ENCODE measurements at places on chromosomes 12 and 14. TPM values are rescaled to one million over a fixed set of nuclear protein-coding genes. Genes with fewer than 3 reads are reported as not detected.

The KRT6C gene
- total RNA-seq, result not detected

The SMIM41 gene
- 12.4 TPM for total RNA-seq

GRCh38 chr14:30885840-30886740, 11.7 kb downstream of the COCH start:
- DNase-seq, result no peak

The CIDEB gene
- 17.3 TPM for total RNA-seq

- no peak for DNase-seq
Measured at GRCh38 chr12:22700106-22700505, 75.1 kb downstream of the ETNK1 start.

The ZC2HC1C gene
- total RNA-seq, result 2.5 TPM

DNA sequence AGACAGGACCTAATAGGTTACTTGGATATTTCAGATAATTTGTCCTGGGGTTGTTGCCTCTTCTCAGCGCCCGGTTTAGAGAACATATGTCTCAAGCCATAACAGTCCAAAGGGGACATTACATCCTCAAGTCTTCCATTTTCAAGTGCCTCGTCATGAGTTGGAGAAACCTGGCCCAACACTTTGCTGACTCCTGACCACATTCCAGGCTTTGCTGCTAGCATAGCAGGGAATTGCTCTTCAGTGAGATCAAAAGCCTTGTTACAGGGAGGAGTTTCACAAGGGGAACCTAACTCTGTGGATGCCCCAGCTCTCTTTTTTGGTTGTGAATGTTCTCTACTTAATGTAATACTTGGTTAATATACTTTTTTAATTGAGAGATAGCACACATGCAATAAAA, 8.2 kb upstream of the MMP19 start:
- no peak for DNase-seq

DNA sequence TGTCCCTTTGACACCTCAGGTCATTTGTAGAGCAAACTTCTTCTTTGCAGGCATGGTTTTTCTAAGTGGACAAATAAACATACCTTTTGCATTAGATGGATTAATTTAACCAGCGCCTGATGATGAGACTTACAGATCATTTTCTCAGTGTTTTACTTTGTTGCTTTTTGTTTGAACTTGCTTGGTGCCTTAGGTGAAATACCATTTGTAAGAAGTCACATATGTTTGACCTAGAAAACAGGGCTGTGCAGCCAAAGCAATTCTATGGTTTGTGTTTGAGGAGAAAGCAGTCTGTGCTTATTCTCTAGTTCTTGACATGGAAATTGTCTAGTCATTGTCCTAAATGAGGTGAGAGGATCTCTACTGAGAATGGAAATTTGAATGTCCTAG, 111.1 kb downstream of the DIP2B start:
- no peak for DNase-seq

- no peak for DNase-seq
Measured at GRCh38 chr12:34097213-34097612, 74.9 kb downstream of the ALG10 start.

The PSMB5 gene
- total RNA-seq, result 70.1 TPM

DNA sequence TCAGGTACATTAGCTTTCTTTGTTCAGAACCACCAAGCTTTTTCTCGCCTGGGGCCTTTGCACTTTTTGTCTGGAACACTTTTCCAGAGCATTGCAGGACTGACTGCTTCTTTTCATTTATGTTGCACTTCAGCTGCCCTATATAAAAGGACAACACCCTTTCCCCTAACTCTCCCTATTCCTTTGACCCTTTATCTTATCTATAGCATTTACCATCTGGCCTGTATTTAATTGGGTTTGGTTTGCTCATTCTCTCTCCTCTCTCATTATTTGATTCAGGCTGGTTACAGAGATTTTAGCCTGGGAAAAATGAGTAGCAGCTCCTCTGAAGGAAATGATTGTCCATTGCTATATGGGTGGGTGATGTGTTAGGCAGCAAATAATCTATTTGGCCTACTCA, 165.4 kb downstream of the KICS2 start:
- DNase-seq, result no peak

The KRT82 gene
- not detected for total RNA-seq

- no peak for DNase-seq
Measured at GRCh38 chr14:48814562-48814961, 771.6 kb downstream of the RPS29 start.

DNA sequence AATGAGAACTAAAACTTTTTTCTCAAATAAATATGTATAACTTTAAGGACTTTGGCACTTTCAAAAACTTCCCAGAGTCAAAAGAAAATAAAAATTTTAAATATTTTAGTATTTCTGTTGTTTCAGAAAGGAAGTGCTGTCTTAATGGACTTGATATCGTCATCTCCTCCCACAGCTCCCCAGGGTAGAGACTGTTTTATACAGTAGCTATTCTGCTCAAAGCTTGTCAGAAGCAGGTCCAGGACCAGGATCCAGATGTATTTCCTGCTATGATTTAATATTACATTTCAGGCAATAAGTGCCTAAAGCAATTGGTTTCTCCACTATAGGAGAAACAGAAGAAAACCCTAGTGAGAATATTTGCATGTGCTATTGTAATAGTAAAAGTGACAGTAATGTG, 218.5 kb upstream of the G2E3 start:
- DNase-seq, result no peak

DNA sequence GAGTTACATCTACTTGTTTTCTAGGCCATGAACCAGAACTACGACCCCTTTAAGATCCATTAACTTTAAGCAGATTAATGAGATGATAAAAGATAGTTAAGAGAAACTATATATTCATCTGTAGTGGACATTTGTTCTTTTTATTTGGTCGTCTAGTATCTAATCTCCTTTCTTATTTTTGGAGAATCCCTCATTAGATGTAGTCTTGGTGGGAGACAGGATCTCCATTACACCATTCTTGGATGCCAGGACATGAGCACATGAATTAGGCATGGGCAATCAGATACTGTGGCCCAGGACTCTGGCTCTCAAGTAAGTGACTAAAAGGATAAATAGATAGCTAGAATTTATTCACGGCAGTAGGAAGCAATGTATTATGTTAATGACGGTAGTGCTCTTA, 245.0 kb downstream of the ATP23 start:
- DNase-seq, result no peak

GRCh38 chr14:50312734-50313054, 570 bp downstream of the DMAC2L start:
- DNase-seq, result no peak

GRCh38 chr14:59483363-59483762, 845 bp downstream of the L3HYPDH start:
- no peak for DNase-seq

The RPS6KA5 gene
- total RNA-seq, result 30.4 TPM

The KERA gene
- total RNA-seq, result 0.18 TPM

The ISCA2 gene
- 19.3 TPM for total RNA-seq

DNA sequence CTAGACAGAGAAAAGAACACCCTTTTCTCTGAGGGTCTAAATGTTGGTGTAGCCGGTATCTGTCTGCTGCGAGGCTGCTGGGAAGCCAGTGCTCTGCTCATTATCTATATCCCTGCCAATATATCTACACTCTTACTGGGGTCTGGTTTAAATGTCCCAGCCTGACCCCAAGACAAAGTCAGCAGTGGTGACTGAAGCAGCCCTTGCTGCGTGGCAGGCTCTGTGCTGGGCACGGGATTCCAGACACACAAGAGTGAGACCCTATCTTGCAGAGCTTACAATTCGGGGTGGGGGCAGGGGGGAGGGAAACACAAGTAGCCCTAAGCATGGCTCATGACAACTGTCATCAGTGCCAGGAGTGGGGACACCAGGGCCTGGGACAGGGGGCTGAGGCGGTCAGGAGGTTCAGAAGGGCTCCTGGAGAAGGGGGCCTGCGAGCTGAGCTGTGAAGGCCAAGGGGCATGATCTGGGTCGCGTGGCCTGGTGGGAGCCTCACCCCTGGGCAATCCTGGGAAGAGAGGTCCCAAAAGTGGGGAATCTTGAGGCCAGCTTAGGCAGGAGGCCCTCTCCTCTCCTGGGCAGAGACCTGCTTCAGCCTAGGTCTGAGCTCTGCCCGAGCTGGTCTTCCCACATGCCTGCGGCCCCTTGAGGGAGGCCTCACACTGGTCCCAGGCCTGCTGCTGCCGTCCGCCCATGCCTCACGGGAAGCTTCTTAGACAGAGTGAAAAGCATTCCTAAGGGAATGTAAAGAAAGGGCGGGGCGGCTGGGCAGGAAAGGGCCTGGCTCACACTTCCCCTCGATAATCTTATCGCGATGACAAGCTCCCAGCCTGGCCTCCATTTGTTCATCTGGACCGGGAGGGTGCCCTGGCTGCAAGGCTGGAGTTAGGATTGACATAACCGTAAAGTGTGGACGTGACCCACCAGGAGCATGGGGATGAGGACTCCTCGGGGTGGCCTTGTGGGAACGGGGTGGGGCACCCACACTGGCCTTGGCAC, 7.3 kb upstream of the RCOR1 start:
- DNase-seq, result no peak

DNA sequence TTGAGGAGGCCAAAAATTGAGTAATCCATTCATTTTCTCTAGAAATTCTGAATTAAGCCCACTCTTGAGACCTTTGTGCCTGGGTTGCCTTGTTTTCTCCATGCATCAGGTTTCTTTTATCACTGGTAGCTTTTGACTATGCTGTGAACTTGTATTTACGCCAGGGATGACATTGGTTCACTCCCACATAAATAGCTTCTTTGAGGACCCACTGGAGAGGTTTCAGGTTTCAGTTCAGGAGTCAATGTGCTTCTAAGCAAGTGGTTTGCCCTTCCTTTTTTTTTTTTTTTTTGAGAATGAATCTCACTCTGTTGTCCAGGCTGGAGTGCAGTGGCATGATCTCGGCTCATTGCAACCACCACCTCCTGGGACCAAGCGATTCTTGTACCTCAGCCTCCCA, 10.2 kb upstream of the SLC17A8 start:
- DNase-seq, result no peak

GRCh38 chr14:96245710-96246538, 10.1 kb upstream of the BDKRB1 start:
- no peak for DNase-seq

GRCh38 chr14:105150026-105150367, 18.6 kb downstream of the JAG2 start:
- DNase-seq, result no peak

The GLIPR1L1 gene
- not detected for total RNA-seq

- DNase-seq, result no peak
Measured at GRCh38 chr14:54207075-54207474, 189.7 kb upstream of the CDKN3 start.

DNA sequence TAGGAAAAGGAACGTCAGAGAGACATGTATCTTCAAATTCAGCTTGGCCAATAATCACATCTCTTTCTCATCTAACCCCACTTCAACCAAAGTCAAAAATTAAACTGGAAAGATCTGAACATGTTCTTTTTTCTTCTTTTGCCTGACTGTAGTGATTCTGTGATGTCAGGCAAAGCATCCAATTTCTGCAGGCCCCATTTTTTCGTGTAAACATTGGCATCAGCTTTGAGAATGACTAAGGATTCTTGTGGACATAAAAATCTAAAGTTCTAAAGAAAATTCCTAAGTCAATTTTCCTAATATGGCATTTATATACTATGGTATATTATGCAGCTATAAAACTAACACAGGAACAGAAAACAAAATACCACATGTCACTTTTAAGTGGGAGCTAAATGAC, 89.1 kb downstream of the STXBP6 start:
- no peak for DNase-seq

GRCh38 chr14:49303946-49304516, 282.1 kb downstream of the RPS29 start:
- DNase-seq, result no peak
